ENCODE measurements at places on chromosomes 1 and 21.

DNA sequence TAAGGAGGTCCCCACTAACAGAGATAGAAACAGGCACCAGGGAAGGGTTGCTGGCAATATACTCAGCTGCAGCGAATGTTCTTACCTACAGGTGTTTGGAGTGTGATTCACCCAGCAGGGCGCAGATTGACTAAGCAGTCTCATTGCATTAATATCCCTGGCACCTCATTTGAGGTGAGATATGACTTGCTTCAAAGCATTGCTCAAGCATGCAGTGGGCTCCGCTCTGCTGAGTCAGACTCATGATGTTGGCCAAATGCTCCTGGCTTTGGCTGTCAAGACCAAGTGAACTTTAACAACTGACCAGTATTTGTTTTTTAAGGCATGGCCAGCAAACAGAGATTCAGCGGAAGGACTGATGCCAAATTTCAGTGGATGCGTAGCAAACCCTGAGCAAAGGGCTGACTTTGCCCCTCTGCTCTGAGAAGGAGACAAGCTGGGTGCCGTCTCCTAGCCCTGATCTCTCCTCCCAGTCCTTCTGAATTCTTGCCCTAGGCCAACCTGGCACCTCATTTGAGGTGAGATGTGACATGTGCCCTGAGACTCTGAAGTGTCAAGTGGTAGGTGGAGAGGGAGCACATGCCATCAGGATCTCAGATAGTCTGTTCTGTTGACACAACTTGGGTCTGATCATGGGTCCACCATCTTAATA, 187.1 kb upstream of the COA6 start:
- no peak for DNase-seq

DNA sequence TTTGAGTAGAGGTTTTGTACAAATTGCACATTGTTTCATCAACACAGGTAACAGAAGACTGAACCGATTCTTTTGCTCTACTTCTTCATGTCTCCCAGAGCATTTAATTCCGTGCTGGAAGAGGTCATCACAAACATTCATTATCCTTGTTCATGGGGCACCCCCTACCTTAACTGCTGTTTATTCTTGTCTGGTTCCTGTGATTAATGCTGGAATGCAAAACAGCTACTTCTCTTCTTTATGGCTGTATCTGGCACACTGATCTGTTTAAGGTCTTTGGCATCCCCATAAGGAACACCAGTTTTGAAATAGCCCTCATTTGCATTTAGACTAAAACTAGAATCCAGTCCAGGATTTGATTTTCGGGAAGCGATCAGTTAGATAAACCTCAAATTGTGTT, 42.2 kb downstream of the NTNG1 start:
- DNase-seq: no peak

DNA sequence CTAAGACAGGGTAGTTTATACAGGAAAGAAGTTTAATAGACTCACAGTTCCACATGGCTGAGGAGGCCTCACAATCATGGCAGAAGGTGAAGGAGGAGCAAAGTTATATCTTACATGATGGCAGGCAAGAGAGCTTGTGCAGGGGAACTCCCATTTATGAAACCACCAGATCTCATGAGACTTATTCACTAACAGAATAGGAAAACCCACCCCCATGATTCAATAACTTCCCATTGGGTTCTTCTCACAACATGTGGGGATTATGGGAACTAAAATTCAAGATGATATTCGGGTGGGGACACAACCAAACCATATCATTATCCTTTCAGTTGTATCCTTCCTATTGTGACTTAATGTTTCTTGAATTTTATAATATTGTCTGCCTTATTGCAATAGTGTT, 13.4 kb upstream of the DDAH1 start:
- DNase-seq: no peak

DNA sequence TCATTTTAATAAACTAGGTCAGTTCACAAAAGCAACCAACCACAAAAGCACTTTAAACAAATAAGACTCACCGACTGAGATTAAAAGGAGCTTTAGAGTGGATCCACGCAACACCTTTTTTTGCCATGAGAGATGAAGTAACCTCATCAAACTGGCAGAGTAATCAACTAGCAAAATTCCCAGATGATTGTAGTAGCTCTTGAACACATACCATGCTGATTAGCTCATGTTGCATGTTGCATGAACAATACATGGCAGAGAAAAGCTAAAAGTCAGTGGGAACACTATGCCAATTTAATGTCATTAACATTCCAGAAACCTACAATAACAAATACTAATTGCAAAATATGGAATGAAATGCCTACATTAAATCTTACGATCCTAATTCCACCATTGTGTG, 4.1 kb downstream of the WARS2 start:
- no peak for DNase-seq

GRCh38 chr1:46520063-46520911, 30.7 kb downstream of the DMBX1 start:
- DNase-seq: no peak

DNA sequence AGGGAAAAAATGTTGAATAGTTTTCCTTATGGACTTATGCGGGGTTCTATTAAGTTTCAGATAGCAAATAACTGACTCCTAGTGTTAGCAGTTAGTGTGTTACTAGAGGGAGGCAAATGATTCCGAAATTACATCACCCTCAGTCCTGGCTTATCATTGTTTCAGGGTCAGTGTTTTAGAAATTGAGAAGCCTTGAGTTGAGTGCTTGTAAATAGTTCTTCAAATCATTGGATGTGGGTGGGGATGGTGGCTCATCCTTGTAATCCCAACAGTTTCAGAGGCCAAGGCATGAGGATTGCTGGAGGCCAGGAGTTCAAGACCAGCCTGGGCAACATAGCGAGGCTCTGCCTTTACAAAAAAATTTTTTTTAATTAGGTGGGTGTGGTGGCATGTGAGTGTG, 21.3 kb downstream of the SOAT1 start:
- DNase-seq: no peak

GRCh38 chr1:181424786-181425403, 58.4 kb upstream of the CACNA1E start:
- peak; percentile 83 for DNase-seq

DNA sequence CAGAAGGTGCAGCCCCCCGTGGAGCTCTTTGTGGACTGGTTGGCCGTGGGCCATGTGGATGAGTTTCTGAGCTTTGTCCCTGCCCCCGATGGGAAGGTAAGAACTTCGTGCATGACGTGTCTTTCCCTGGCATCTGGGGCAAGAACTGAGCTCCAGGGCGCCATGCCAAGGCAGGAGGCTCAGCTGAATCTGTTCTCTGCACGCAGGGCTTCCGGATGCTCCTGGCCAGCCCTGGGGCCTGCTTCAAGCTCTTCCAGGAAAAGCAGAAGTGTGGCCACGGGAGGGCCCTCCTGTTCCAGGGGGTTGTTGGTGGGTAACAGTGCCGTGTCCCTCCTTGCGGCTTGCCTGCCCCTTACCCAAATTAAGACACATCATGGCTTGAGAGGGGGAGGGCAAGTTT, 27.7 kb downstream of the PADI3 start:
- no peak for DNase-seq

DNA sequence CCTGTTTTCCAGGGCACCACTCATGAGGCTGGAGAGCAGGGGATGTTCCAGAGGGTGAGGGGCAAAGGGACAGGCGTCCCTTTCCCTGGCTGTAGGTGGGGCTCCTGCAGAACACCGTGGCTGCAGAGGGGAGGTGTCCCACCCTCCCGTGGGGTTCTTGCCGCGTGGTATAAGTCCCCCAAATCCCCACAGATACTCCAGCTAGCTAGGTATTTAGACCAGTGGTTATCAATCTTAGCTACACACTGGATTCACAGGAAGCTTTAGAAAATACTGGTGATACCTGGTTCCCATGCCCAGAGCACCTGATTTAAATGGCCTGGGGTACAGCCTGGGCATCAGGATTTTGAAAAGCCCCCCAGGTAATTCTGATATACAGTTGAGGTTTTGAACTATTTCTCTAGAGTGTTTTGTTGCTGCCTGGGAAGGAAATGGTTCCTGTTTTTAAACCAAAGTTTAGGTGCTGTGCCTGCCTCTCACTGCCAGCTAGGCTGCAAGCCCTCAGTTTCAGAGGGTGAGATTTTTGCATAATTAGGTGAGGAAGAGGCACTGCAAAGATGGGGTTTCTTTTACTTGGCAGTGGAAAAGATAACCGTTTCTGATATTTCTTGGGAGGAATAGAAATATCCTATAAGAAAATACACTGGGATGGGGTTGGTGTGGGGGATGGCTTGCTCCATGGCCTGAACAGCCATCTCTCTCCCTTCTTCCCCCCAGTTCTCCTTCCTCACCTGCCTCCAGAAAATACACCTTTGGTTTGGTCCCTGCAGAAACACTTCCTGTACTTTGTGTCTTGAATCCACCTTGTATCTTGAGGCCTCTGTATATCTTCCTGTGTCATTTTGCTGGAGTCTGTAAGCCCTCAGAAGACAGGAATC, 51.7 kb downstream of the RASSF5 start:
- DNase-seq: no peak

- no peak for DNase-seq
These were observed 22.7 kb downstream of the UBASH3A start for GRCh38 chr21:42426424-42426823.

DNA sequence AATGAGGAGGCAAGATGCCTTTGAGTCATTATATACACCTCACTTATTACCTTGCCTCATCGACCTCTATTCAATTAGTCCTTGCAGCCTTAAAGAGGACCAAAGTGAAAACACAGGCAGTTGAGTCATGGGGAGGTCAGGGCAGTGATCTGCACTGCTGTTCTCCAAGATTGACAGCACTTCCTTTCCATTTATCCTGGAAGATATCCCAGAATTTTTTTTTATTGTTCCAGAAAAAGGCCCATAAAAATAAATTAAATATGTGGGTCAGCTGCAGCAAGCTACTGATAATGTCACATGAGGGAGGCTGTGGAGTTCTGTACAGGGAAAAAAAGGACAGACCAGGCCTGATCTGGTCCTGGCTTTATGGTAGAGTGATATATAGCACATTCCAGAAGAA, 33.2 kb upstream of the CDC42BPA start:
- peak; percentile 58 for DNase-seq
